ENCODE measurements at places on chromosomes 2 and 18.

GRCh38 chr2:190762566-190762965 is 113.7 kb downstream of the NAB1 start:
- DNase-seq, result no peak

DNA sequence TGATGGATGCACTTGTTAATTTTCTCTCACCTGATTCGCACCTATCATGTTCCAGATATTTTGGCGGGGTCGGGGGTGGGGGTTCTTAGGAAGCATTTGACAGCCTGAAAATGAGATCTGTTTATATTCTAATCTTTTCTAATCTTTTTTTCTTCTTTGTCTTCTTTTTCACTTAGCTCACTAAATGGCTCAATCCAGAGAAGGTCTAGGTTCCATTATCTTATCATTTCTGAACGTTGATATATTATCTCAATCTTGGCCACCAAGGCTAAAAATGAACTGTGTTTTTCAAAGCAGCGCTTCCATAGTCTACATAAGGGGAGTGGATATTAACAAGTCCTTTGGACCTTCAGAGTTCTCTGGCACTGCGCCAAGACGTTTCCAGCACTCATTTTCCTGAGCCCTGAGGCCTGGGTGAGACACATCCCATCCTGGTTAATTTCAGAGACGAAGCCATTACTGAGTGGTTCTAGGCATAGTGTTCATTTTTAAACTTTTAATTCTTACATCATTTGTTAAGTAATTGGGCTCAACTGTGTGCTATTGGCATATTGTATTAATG is 229.0 kb downstream of the SOX11 start:
- no peak for DNase-seq

DNA sequence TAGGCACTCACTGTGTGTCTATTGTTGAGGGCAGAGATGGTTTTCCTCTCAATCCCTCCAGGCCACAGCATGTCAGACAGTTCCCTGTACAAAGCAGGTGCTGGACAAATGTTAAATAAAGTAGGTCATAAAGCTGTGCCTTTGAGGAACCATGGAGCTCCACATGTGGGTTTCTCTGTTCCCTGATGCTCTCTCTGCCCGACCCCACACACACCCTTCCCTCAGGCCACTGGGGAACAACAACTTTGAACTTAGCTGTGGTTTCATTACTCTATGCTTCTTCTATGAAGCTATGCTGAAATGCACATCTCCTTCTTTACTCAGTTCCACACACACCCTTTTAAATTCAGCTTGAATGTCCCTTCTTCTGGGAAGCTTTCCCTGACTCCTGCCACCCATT is 415.3 kb downstream of the HRH4 start:
- no peak for DNase-seq

DNA sequence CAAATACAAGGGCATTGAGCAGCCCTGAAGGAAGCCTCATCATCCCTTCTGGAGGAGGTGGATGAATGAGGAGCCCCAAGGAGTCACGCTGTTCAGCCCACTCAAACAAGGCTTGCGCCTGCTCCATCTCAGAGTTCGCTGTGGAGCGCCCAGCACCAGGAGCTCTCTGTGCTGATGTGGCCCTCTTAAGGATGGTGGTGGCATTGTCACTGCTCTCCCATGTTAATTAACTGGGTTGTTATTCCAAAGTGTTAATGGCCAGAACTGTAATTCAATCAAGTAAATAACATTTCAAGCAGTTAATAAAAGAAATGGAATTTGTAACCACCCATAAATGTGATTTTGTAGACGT is 726.0 kb upstream of the RAB6C start:
- DNase-seq, result no peak

DNA sequence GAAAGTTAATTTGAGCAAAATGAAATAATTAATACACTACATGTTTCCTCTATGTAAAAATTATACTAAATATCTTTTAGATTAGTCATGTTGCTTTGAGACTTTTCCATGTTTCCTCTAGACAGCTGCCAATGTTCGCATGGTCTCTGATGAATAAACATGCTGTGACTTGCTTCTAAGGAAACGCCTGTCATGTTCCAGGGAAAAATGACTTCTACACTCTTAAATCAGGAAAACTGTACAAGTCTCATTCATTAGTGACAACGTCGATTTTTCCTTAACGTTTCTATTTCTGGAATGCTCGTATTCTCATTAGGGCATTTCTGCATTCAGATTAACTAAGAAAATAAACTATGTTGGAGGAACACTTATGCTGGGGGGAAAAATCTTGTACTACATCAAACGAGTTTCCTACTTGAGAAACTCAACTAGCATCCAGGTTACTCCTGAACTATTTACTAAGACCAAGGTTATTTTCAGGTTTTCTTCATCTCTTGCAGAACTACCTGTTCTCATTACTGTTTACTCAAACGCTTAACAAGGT is 1.6 kb downstream of the COBLL1 start:
- no peak for DNase-seq

DNA sequence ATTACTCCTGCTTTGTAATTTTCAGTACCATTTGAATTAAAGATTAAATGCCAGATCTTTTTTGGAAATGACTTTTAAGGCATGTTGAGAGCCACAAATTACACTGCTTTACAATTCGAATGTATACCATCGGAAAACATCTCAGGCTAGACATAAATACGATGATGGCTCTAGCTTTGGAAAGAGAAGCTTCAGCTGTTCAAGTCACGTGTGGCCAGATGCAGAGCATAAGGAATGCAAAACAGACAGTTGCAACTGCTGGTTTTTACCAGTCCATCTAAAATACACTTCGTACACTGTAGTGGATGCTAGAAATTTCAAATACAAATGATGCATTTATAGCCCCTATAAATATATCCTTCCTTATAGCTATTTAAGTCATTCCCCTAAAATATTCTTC is 8.0 kb downstream of the ZNF516 start:
- DNase-seq, result no peak

DNA sequence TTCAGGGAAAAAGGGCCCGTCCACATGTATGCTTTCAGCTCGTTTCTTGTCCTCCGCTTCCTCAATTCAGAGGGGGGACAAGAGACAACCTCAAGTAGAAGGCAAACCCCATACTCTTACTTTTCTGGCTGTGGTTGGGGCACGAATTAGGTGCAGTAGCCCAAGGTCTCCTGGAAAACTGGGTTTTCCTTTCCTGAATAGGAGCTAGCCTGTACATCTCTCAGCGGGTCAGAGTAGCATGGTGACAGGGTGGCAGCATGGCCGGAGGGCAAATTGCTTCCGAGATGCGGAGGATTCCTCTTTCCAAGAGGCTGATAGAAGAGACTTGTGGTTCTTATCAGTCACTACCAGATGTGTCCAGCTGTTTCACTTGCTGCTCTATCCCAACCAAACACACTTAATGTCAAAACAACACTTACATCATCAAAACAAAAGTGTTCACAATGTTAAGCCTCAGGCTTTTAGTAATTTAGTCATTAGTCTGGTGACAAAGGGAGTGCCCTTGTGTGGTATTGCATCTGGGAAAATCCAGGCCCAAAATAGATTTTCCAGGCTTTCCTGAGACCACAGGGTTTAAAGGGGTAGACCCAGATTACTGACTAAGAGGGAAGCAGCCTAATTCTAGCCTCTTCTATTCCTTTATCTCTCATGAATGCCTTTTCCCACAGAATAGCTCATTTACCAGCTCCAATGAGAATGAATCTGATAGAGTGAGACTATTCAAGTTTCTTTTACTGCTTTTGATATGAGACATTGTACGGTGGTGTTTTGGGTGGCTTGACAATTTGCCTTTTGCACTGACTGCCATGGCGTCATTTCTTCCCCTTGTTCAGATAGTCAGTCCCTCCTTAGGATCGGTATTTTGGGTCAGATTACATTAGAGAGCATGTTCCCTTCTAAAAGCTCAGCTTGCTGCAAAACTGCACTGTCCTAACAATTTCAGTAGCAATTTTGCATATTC is 162.0 kb downstream of the LTBP1 start:
- DNase-seq, result no peak

GRCh38 chr2:63788071-63788470 is 53.6 kb upstream of the UGP2 start:
- no peak for DNase-seq

GRCh38 chr2:57333221-57333620 is 713.4 kb upstream of the VRK2 start:
- no peak for DNase-seq

- no peak for DNase-seq
Observed at GRCh38 chr2:151437630-151438029, 27.9 kb downstream of the RIF1 start.

GRCh38 chr2:75464348-75464946 is 96.3 kb downstream of the EVA1A start:
- no peak for DNase-seq

DNA sequence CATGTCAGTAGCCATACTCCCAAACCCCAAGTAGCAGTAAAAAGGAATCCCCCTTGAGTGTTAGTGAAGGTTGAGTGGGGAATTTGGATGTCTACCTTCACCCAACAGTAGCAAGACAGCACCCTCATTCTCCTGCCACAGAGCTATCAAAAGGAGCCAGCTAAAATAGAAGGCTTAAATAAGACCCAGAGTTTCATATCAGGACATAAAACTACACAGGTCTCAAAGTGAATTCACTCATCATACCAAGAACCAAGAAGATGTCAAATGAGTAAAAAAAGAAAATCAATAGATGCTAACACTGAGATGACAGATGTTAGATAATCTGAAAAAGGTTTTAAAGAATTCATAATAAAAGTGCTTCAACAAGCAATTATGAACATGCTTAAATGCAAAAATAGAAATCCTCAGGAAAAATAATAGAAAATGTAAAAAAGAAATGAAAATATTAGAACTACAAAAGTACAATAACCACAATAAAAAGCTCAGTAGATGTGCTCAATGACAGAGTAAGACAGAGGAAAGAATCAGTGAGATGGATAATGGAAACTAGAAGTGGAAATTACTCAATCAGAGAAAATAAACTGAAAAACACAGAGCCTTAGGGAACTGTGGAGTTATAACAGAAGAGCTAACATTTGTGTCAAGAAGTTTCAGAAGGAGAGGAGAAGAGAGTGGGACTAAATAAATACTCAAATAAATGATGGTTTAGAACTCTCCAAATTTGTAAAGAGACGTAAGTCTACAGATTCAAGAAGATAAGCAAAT is 90.5 kb downstream of the EDAR start:
- no peak for DNase-seq

DNA sequence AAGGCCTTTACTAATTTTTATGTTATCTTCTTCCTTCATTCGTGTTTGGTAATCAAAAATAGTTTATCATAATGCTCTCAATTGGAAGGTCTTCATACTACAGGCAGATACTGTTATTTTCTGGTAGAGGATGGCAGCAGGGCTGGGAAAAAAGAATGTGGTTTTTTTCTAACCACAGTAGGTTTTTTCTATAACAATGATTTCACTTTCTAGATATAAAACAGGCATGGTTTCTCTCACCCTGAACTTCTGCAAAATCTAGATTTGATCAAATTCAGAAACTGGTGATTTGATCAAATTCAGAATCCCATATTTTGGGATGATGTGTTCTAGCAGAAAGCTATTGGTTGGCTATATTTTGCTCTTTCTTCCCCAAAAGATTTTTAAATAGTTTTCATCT is 27.6 kb downstream of the BCL11A start:
- DNase-seq, result no peak

DNA sequence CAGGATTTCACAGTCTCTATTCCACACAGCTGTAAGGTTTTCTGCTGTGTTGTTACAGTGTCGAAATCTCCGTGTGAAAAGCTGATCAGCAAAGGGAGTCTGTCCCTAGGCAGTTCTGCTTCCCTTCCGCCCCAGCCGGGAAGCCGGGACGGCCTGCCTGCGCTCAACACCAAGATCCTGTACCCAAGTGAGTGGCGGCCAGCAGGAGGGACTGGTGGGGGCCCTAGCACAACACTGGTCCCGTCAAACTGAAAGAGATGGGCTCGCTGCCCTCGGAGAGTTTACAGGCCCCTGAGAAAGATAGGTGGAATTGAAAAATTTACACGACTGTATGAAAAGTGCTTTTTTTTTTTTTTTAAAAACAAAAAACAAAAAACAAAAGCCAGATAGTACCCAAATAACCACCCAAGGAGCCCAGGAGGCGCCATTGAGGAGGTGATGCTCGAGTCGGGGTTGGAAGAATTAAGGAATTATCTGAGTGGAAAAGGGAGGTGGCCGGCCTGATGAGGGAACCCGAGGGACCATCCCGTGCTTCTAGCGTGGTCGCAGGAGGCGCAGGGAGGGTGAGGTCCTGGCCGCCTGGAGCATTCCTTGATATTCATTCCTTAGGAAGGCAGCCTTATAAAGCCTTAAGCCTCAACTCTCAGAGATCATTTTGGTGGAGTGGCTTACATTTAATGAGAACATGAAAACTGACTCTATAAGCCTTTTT is 96.7 kb downstream of the DGKD start:
- no peak for DNase-seq

DNA sequence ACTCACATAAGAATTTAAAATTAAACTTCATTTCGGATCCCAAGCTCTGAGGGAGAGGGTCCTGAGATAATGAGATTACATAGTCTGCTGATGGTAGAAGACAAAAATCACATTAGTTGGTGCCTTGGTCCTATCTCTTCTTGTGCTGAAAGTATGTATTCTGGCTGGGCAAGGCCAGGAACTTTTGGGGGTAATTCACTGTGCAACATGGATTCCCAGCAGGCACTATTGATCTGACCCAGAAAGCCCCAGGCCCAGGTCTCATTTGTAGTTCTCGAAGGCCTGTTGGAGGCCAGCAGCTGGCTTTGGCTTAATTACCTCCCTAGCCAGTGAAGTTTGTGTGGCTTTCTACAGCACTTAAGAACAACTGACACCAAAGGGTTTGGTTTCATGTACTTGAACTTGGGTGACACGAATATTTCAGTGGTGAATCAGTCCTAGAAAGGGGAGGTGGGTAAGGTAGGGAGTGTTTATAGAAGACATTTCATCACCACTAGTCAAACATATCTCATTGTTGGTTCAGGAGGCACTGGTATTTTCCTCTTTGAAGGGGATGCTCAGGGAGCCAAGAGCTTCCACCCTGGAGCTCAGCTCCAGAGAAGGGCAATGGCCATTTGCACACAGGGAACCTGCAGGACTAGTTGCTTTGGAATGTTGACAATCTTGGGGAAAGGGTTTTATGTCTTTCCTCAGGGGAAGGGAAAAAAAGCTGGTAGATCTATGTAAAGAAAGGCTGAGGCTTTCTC is 217.8 kb downstream of the OSR1 start:
- DNase-seq, result peak; percentile 86

GRCh38 chr2:102932501-102932900 is 170.7 kb downstream of the TMEM182 start:
- DNase-seq, result peak; percentile 23

DNA sequence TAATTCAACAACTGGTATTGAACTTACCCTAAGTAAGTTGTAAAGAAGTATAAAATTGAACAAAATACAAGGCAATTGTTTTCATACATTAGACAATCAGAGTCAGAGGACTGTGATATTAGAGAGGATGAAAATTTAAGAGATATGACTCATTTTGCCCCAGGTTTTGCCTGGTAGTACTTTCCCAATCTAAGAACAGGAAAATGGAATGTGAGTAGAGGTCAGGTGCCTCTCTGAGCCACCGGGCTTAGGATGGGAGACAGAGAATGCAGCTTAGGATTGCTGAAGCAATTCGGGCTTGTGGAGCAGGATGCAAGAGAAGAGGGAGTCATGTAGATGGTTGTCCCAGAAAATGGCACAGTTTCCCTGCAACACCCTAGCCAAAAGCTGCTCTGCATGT is 219.7 kb upstream of the CHST9 start:
- no peak for DNase-seq

GRCh38 chr2:134636714-134637113 is 82.1 kb downstream of the TMEM163 start:
- no peak for DNase-seq

Measured in NCI-H510A (cell line).